Hepatic stellate cell (primary cell): ENCODE measurements at places on chromosomes 6 and 20.

- no peak for DNase-seq
Observed at GRCh38 chr20:49230021-49230420, 10.8 kb downstream of the DDX27 start.

DNA sequence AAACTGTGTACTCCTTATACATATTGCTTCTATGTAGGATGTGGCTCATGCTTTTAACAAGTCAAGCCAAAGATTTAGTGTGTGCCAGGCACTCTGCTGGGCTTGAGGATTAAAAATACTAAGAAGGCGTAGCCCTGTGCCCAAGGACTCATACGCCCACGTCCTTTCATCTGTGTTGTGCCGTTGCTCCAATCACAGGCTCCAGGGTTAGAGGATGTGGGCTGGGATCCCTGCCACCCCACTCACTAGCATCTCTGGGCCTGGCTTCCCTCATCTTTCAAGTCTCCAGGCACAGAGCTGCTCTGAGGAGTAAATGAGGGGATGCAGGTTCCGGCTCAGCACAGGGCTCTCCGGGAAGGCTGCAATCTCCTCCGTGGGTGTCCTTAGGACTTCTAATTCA, 214.2 kb downstream of the SYNDIG1 start:
- no peak for DNase-seq

GRCh38 chr20:8571611-8572010, 439.5 kb downstream of the PLCB1 start:
- DNase-seq: no peak

DNA sequence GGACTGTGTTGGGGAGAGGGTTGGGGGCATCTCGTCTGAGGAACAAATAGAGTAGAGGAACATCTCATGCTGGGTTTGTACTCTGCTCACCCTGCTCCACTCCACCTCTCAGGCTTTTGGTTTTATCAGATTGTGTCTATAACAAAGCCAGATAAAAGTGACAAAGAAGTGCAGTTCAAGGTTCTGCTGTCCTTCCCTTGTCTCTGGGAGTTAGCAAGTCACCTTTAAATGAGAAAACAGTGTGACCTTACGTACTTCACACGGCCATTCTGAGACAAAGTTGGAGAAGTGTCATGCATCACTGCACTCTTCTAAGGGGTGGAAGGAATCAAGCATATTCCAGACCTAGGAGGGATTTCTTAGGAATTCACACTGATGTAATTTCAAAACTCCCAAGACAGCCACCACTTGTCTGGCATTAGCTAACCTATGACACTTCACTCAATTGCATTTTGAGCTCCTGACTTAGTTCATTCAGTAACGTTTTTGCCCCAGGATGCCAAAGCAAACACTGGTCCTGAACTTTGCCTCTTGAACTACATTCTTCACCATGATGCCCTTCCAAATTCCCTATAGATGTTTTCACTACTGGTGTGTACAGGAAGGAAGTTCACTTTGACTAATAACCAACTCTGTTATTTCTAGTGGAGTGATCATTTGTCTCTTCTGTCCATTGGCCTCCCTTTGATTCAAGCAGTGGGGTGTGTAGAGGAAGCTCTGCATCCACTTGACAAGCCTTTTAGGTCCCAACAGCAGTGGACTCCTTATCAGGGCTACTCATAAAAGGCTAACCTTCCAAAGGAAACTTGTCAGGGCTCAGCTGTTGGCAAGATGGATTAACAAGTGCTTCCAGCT, 647.6 kb upstream of the FLRT3 start:
- DNase-seq: no peak

- DNase-seq: no peak
Observed at GRCh38 chr6:28135393-28135792, 6.3 kb upstream of the ZKSCAN8 start.

- DNase-seq: peak; percentile 53
Observed at GRCh38 chr6:157045831-157046454, 268.8 kb downstream of the ARID1B start.

DNA sequence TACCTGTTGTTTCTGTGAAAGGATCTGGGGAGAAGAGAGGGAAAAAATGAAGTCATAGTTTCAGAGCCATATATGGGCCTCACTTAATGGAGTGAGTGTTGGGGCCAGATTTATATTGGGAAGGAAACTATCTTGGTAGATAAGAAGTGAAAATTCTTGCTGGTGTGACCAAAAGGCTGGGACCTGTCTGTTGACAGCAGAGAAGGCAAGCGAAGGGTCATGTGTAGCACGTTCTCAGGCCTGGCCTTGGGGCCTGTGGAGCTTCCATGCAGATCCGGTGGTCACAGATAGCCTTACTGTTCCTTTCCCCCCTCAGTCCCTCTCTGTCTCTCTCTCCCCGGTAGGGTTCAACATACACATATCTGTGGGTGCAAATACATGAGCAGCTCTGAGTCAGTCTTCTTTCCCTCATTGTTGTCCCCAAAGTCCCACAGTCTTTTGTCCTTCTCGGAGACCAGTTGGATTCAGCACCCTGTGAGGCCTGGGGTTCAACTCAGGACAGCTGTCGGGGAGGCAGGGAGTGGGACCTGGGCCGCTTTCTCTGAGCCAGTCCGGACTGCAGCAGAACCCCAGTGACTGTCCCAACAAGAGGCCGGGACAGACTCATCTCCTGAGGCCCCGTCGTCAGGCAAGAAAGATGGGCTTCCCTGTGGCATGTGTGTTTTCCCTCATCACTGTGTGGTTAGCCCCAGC, 34.6 kb downstream of the PPP1R14C start:
- DNase-seq: no peak

GRCh38 chr6:1756472-1757129, 146.9 kb downstream of the FOXC1 start:
- DNase-seq: no peak

DNA sequence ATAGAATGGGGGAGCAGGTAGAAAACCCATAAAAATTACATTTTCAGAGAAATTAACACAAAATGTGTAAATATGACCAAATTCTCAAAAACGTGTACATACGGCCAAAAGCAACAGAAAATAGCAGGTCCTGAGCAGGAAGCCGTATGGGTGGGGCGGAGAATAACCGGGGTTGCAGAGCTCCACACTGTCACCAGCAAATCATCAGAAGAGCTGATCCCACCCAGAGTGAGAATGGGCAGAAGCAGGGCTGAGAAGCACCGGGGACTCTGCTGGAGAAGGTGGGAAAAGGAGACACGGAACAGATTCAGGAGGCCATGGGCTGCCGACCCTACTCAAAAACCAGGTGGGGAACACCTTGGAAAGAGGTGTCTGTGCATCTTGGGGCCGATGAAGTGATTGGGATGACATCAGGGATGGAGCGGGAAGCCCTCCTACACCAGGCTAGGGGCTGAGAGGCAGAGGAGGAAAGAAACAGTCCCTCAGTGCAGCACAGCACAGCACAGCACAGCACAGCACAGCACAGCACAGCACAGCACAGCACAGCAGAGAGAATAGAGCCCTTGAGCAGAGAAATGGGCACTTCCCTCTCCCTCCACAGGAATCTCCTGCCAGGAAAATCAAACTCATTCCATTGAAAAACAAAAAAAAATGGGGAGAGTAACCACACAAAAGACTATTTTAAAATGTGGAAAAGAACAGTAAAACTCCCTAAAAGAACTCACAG, 22.3 kb downstream of the STX7 start:
- no peak for DNase-seq

DNA sequence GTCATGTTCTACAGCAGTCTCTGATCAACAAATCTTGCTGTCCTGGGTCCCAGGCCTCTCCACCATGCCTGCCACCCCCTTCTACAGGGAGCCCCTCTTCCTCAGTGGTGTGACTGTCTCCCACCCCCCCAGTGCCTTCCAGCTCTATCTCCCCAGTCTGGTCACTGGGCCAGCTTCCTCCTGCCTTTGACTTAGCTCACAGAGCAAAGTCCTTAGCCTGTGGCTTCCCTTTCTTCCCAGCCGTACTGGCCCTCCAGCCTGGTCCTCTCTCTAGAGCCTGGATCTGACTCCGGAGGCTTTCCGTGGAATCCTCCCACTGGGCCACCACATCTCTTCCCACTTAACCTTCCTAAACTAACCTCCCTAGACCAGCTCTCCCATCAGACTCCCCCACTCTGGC, 17.0 kb downstream of the MAPK13 start:
- no peak for DNase-seq

GRCh38 chr6:41741625-41742490, 5.3 kb downstream of the PGC start:
- no peak for DNase-seq

DNA sequence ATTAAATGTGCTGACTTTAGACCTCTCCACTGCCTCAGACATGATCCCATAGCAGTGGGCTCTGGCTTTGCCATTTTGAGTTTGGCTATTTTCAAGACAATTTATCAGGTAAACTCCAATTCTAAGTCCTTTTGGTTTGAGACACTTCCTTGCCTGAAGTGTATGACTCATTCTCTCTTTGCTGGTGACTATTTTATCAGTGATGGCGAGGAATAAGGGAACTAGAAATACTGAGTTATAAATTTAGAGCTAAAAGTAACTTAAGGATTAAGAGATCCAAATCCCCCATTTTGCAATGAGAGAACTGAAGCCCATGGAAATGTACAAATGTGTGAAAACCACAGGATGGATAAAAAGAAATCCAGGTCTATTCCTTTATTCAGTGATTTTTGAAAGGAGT, 30.9 kb upstream of the CD83 start:
- no peak for DNase-seq

- no peak for DNase-seq
Observed at GRCh38 chr6:87541744-87542143, 48.0 kb downstream of the RARS2 start.
